ENCODE measurements at places on chromosomes 13 and 19.

DNA sequence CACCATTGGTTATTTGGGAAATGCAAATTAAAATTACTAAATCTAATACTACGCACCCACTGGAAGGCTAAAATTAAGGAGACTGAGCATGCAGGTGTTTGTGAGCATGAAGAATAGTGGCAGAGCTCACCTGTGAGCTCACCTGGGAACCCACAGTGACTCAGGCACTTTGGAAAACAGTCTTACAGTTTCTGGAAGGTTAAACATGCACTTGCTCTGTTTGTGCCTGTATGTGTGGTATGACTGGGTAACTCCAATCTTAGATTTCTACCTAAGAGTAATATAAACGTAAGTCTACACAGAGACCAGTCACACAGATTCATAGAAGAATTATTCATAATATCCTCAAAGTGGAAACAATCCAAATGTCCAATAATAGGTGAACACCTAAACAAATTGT lies 318.8 kb downstream of the ATP8A2 start:
- no peak for DNase-seq

DNA sequence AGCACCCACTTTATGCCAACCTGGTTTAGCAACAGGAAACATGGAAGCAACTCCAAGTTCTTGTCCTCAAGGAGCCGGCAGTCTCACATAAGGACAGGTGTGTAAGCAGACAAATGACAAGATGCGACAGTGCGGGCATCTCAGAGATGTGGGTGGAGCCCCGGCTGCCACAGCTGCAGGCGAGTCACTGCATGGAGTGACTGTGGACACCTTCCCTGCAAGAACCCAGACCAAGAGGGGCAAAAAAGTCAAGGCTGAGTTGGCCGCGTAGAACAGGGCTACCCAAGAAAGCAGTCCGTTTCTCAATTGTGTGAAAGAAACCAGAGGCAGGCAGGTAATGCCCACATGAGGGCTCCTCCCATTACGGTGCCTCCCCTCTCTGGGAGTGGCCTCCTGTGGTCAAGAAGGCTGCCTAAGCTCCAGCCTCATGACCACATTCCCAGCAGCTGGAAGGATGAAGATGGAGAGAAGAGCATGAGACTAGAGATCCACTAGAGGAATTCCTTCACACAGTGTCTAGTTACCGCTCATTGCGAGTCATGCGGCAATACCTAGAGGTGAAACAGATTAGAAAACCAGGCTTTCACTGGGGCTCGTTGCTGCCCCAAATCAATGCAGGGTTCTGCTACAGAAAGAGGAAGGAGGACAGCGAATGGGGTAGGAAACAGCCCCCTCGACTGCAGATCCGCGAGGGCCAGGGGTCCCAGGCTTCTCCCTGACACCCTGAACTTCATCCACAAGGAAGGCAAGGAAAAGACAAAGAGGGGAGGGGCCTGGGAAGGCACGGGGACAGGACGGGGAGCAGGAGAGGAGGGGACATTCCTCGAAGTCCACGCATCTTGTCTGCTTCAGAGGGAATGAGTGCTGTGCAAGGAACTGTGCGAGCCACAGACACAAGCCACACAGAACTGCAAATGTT lies 80.2 kb downstream of the SPACA7 start:
- no peak for DNase-seq

DNA sequence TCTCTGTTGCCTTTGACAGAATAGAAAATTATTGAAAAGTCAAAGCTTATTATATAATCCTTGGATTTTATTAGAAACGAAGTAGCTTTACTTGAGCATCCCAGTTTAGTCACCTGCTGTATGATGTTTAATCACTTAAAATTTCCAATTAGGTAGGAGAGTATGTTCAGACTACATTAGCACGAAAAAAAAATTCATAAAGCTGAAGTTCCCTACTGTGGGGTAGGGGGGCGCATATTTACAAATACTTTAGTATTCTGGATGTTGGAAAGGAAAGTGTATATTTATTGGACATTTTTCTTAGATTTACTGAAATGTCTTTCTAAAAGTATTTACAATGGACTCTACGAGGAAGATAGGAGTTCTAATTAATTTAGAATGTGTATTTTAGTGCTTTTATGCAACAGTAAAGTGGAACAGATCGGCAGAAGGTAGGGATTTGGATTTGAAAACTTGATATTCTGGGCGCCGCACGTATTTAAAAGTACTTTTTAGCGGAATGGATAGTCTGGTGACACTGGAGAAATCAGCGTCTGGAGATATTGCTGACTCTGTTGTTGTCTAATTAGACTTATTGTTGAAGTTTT lies 1.9 kb downstream of the CDK8 start:
- peak; percentile 6 for DNase-seq

DNA sequence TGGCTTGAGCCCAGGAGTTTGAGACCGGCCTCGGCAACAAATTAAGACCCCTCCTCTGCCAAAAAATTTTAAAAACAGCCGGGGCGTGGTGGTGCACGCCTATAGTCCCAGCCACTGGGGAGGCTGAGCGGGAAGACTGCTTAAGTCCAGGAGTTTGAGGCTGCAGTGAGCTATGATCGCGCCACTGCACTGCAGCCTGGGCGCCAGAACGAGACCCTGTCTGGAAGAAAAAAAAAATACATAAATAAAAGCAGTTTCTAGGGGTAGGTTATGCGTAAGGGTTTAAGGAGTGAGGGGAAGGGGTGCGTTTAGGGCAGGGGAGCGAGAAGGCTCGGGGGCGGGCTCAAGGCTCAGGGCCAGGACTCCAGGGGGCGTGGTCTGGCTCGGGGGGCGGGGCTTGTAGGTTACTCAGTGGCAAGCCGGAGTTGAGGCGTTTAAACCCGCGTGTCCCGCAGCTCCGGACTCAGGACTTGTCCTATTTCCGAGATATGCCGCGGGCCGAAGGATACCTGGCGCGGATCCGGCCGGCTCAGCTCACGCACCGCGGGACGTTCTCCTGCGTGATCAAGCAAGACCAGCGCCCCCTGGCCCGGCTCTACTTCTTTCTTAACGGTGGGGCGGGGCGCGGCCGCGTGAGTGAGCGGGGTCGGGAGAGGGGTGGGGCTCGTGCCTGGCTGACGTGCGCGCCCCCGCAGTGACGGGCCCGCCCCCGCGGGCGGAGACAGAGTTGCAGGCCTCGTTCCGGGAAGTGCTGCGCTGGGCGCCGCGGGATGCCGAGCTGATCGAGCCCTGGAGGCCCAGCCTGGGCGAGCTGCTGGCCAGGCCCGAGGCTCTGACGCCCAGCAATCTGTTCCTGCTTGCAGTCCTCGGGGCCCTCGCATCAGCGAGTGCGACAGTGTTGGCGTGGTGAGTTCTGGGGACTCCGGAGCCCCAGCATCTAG lies 10.7 kb downstream of the SPACA6 start:
- DNase-seq = peak; percentile 97

DNA sequence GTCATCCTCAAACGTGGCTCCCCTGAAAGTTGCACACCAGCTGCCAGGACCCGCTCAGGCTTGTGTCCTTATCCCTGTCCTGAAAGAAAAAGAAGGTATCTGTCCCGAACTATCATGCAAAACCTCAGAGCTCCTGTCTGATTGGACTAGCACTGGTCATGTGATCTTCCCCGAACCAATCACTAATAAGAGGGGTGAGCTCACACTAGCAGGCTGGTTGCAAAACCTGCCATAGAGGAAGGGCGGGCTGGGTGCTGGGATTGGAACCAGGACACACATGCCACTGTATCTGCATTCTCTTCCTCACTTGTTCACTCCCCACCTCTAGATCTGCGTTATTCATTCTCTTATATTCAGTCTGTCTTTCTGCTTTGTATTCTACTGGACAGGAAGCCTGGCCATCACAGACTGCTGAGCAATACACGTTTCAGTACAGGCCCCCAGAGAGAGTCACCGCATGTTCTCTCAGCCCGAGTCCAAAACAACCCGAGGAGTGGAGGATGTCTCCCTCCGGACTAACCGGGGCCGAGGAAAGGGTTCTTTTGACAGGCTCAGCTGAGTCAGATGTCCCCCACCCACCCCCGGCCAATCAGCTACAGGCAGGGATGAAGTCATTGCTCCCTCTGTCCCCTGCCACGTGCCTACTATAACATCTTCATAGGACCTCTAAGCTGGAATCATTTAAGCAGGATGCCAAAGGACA lies 97.7 kb downstream of the SIPA1L3 start:
- peak; percentile 73 for DNase-seq

- DNase-seq = no peak
These were observed 2.5 kb downstream of the ZNF426 start for GRCh38 chr19:9535934-9536333.

- DNase-seq = no peak
These were observed 19.7 kb upstream of the PLPP2 start for GRCh38 chr19:310781-311496.

- no peak for DNase-seq
These were observed 2.8 kb upstream of the NLRP12 start for GRCh38 chr19:53826876-53827275.

- no peak for DNase-seq
These were observed 138.9 kb downstream of the SHISA2 start for GRCh38 chr13:25912961-25913360.

GRCh38 chr13:32627793-32628192 lies 41.5 kb downstream of the PDS5B start:
- no peak for DNase-seq

DNA sequence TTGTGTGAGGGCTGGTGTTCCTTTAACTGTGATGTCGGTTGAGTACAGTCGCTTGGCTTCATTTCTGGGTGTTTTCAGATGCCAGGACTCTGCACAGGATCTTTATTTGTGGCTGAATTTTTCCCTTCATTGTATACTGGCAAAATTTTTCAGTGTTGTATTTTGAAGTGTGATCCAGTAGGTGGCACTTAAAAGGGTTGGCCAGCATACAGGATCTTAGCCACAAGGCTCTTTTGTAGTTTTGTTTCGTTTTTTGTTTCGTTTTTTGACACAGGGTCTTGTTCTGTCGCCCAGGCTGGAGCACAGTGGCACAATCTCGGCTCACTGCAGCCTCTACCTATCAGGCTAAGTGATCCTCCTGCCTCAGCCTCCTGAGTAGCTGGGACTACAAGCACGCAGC lies 8.7 kb downstream of the FCAR start:
- DNase-seq = no peak

DNA sequence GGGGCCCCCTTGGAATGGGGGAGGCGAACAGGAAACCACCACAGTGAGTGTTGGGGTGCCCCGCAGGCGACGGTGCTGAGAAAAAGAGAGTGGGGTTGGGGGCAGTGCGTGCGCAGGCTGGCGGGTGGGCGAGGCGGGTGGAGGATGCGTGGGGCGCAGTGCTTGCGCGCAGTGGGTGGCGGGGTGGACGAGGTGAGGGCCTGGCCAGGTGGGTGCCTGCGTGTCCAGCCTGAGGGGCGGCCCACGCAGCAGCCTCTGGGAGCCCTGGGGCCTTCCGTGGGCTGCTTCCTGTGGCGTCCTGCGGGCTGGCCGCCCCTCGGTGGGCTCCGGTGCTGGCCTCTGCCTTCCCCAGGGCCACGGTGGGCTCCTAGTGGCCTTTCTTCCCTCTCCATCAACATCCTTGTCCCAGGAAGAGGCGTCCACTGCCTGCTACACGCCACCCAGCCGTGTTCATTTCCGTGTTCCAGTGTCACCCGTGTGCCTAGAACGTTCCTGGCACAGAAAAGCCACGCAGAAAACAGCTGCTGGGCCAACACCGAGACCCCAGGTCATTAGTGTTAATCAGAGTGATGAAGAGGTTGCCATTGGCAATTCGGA lies 7.1 kb downstream of the ATP11A start:
- no peak for DNase-seq

DNA sequence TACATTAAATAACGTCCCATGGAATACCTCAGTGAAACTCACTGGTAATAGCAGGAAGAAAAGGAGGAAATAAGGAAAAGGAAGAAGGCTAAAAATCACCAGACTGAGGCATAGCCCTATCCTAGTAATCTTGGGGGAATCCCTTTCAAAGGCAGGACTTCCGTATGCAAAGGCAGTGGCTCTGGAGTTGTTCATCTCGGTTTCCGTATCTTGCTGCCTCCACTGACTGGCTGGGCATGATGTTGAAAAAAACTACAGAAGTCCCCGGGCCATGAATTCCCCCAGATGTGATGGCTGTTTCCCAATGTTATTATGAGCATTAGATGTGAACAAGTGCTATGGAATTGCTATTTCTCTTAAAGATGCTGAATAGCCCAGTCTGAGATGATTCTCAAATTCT lies 5.5 kb downstream of the FPR2 start:
- no peak for DNase-seq

DNA sequence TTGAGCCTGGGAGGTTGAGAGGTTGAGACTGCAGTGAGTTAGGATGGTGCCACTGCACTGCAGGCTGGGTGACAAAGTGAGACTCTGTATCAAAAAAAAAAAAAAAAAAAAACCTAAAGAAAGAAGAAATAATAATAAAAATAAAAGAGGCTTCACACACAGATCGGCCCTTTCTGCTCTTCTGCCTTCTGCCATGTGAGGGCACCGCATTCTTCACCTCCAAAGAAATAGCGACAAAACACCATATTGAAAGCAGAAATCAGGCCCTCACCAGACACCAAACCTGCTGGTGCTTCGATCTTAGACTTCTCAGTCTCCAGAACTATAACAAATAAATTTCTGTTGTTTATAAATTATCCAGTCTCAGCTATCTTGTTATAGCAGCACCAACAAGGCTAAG lies 3.0 kb downstream of the ZNF649 start:
- no peak for DNase-seq

DNA sequence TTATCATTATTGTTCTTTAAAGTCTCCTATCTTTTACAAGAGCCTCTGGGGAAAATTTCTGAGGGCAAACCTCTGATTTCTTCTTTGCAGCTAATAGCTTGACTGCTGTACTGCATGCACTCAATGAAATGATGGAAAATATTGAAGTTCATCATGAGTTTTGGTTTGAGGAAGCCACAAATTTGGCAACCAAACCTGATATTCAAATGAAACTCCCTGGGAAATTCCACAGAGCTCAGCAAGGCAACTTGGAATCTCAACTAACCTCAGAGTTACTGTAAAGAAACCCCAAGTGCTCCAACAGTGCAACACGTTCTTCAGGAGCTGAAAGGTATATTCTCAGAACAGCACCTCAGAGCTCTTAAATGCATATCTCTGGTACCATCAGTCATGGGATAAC lies 14.2 kb upstream of the RNF6 start:
- no peak for DNase-seq

GRCh38 chr19:49515767-49516166 lies 3.3 kb downstream of the FCGRT start:
- DNase-seq = no peak

GRCh38 chr19:47158367-47158791 lies 27.7 kb downstream of the SAE1 start:
- DNase-seq = no peak

- DNase-seq = no peak
These were observed 286.3 kb downstream of the TBC1D4 start for GRCh38 chr13:75195495-75196146.

DNA sequence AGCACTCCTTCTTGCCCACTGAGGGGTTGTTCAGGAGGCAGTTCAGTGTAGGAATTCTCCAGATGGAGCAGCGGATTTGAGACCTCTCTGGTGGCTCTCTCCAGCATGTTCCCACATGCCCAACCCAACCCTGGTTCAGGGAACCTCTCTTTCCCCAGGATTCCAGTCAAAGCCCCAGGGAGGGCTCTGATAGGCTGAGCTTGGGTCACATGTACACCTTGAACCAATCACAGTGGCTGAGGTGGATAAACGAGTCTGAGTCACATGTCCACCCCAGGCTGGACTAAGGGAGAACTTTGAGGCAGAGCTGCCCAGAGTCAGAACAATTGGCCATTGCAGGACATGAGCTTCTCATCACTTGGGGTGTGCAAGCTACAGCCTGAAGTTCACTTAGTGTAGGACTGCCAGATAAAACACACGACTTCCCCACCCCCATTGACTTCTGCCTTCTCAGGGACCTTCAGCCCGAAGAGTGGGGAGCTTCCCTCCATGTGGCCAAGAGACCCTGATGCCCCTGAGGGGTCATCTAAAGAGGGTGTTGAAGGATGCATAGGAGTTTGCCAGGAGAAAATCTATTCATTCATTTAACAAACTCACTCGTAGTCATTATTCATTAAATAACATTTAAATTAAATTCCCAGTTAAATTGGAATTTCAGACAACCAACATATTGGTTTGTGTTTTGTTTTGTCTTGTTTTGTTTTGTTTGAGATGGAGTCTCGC lies 4.0 kb upstream of the MAST3 start:
- no peak for DNase-seq
